ENCODE measurements at places on chromosomes 12 and 14.

- DNase-seq: peak; percentile 89
Observed at GRCh38 chr12:15558915-15559528, 230.2 kb downstream of the EPS8 start.

DNA sequence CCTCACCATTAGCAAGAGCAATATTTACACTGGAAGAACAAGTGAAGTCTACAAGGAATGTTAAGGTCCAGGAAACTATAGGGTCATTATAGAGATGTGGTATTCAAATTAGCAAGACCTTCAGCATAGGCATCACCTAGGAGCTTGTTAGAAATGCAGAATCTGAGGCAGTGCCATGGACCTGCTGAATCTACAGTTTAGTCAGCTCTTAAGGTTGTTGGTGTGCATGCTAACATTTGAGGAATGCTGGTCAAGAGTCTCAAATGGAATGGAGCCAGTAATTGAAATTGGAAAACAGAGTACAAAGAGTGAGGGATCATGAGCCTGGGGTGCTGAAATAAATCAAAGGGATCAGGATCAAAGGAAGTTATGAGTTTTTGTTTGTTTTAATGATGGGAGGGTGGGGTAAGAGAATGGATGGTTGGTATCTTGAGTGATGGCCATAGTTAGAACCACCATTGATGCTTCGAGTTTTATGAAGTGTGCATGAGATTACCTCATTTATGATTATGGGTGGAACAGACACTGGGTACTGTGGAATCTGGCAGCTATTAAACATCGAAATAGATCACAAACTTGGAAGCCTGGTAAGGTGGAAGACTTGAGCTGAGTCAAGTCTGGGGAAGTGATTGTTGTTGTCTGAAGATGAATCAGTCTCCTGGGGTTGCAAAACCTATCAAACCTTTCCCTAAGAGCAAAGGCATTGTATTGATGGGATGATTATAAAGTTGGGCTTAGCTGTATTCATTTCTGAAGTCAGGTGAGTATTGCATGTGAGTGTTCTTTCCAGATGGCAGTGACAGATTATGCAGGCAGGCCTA lies 323.3 kb upstream of the E2F7 start:
- no peak for DNase-seq

DNA sequence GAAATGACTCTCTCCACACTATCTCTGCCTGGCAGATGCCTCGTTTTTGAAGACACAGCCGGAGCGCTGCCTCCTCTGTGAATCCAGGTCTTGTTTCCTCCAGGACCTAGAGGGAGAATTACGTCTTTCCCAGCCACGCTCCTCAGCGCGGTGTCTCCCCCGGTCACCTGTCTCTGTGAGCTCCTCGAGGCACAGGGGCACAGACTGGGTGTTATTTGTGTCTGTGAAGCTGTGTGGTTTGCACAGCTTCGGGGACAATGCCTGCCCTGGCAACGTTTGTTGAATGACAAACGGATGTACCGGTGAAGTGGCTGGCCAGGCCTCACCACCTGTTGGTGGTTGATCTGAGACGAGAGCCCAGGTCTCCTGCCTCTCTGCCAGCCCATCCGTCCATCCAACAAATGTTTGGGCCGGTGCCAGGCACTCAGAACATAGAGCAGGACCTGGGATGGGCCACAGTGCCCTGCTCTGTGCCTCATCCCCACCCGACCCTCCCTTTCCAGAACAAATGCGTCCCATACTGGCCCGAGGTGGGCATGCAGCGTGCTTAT lies 6.1 kb downstream of the PTPN6 start:
- no peak for DNase-seq

DNA sequence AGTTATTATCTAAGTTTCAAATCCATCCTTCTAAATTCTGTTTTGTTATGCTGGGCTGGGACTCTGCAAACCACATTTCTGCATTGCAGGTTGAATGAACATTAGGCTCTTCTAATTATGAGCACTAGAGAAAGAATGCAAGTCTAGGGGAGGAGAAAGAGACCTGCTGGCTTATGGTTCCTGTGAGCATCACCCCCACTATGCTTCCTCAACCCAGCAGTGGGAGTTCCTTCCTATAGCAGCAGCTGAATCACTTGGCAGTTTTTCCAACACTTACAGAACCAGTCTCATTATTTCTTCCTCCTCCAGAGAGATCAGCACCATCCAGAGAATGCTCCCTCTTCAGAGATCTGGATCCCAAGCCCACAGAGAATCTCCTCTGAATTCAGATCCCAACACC lies 297.7 kb upstream of the CLEC14A start:
- peak; percentile 93 for DNase-seq

DNA sequence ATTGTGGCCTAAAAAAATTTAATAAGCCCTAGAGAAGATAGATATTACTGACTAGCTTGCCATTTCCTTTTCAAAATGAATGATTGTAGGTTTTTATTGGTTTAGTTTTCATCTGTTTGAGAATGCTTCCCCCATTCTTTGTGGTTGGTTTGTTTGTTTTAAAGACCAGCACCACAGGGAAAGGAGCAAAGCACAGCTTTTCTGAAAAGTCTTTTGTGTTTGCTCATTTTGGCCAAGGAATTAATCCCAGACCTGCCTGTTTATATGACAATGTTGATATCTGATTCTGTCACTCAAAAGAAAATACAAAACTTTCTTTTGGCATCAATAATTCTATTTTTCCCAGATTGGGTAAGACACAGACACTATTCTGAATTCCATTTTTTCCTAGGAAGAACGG lies 312.5 kb upstream of the FLRT2 start:
- DNase-seq: no peak

DNA sequence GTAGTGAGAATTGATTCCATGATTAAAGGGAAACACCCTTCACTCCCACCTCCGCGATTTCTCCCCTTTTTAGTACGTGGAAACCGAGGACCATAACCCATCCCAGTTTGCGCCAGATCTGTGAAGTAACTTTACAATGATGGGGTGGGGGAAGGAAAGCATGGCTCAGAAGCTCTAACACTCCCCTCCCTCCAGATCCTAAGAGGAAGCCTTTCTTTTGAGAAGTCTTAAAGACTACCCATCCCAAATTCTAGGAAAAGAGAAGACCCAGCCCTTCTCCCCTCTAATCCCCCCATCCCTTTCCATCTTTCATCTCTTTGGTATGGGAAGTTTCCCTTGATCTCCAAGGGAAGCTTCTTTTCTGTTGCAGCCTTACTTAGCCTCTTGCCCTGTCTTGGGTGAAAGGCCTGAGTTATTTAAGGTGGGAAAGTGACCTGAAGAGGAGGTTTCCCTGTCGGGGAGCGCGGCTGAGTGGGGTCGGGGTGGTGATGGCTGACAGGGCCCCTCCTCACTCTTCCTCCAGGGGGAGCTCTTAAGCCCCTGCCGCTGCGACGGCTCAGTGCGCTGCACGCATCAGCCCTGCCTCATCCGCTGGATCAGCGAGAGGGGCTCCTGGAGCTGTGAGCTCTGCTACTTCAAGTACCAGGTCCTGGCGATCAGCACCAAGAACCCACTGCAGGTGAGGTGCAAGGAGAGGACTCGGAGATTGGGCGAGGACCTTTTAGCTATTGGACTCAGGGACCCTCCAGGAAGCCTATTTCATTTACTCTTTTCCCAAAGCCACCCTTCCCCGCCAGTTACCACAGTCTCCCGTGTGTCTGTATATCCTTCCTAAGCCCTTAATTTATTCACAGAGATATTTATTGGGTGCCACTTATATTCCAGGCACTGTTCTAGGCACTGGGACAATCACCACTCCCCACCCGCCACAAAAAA lies 1.8 kb downstream of the MARCHF9 start:
- no peak for DNase-seq

- DNase-seq: no peak
Observed at GRCh38 chr12:117037289-117038022, 61.8 kb downstream of the TESC start.

- no peak for DNase-seq
Observed at GRCh38 chr12:12443431-12443878, 86.6 kb downstream of the BORCS5 start.

DNA sequence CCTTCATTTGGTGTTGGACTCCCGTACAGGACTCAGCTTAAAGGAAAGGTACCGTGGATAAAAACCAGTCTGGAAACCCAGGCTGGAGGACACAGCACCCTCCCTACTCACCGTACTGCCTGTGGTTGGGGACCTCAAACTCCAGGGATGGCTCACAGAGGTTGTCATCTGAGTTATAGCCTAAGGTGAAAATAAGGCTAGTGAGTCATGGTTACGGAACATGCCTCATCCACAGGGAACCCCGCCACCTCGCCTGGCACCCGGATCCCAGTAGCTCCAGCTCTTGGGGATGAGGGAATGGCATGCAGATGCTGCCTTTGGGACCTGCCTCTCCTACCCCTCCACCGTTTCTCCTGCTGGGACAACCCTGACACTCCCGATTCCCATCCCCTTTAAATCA lies 36.8 kb upstream of the GPR68 start:
- no peak for DNase-seq

GRCh38 chr12:2032506-2032905 lies 20.3 kb upstream of the CACNA1C start:
- DNase-seq: no peak

- DNase-seq: no peak
Observed at GRCh38 chr12:102465762-102466560, 14.4 kb downstream of the IGF1 start.

GRCh38 chr12:112792301-112792700 lies 753 bp downstream of the RPH3A start:
- DNase-seq: no peak

- DNase-seq: peak; percentile 45
Observed at GRCh38 chr14:54108481-54109471, 152.2 kb upstream of the BMP4 start.

GRCh38 chr12:40262657-40263056 lies 37.9 kb downstream of the LRRK2 start:
- DNase-seq: no peak

DNA sequence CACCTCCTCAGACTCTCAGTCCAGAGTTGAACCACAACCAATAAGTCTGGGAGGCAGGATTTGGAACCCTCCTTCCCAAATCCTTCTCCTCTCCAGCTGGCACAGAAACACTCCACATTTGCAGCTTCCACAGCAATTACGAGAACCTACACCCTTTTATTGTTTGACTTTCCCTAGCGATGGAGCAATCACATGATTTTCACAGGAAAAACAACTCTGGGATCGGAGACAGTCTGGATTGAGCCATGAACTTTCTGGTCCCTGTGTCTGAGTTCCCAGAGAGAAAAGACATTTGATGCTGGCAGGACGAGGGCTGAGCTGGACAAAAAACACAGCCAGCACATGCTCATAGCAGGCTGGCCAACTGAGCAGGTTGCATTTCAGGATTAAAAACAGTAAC lies 49.0 kb upstream of the STON2 start:
- DNase-seq: no peak

GRCh38 chr14:36662543-36663403 lies 1.1 kb downstream of the PAX9 start:
- no peak for DNase-seq

DNA sequence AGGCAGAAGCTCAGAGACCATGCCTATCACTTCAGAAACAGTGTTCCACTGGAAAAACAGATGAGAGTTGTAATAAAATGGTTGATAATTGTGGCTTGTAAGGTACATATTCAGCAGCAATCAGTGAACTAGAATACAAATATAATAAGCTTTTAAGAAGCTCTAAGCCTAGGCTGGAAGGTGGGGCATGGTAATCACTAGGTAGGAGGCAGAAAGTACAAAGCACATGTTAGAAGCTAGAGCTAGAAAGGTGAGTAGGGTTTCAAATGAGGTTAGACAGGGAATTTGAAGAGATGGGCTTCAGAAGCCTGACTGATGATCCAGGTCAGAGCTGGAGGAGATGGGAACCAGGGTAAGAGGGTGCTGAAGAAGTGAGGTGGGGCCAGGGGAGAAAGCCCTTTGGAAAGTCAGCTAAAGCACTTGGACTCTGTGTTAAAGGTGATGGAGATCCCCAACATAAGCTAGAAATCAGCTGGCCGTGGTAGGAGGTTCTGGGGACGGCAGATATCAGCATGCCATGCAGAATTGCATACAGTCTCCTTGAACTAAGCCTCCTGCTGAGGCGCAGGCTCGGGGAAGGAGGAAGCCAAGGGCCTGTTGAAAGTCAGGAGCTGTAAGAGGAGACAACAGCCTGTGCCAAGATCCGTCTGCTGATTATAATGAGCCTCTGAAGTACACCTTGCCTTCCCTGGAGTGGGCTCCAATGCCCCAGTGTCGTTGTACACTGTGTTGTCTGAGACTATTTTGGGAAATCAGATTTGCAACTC lies 659.4 kb downstream of the BCL11B start:
- DNase-seq: no peak

GRCh38 chr12:46452061-46452615 lies 79.6 kb upstream of the SLC38A2 start:
- DNase-seq: no peak

GRCh38 chr12:100163416-100164152 lies 20.9 kb upstream of the BLTP3B start:
- no peak for DNase-seq

- no peak for DNase-seq
Observed at GRCh38 chr12:25594376-25594775, 41.3 kb upstream of the LMNTD1 start.

DNA sequence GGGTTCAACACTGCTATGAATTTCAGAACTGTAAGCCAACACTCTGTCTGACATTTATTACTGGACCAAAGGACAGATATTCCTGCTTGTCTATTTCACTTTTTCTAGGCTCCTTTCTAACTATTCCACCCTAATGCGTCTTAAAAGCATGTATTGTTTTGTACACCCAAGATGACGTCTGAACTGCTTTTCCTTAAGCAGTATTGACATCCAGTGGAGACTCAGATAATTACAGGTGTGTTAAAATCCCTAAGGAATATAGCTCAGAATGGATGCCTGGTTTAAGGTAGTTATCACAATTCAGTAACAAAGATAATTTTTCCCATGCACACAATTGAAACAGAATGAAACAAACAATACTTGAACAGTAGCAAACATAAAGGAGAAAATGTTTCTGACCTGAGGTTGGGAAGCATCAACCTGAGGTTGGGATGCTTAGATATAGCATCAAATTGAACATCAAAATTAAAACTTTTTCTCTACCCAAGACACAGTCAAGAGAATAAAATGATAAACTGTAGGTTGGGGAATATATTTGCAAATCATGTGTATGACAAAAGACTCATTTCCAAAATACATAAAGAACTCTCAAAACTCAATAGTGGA lies 93.7 kb upstream of the PTPRR start:
- DNase-seq: no peak

DNA sequence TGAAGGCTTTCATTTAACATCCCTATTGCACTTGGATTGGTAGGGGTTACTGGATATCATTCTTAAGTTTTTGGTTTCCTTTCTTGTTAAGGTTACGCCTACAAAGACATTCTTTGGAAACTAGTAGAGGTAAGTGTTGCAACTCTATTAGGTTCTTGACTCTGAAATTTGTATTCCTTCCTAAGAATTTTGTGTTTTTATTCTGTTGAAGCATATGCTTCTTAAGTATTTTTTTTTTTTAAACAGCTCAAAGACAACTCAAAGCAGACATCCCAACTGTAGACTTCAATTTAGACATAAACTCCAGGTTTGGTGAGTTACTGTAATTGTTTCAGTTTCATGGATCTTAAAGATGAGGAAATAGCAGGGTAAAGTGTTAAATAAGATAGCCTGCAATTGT lies 1.1 kb upstream of the RBMS2 start:
- no peak for DNase-seq

All from fibroblast of skin of left biceps (primary cell).